HTR-8/SVneo (cell line): ENCODE measurements at places on chromosomes 4 and X.

- DNase-seq: no peak
Measured at GRCh38 chr4:74414149-74414809, 30.7 kb upstream of the AREG start.

DNA sequence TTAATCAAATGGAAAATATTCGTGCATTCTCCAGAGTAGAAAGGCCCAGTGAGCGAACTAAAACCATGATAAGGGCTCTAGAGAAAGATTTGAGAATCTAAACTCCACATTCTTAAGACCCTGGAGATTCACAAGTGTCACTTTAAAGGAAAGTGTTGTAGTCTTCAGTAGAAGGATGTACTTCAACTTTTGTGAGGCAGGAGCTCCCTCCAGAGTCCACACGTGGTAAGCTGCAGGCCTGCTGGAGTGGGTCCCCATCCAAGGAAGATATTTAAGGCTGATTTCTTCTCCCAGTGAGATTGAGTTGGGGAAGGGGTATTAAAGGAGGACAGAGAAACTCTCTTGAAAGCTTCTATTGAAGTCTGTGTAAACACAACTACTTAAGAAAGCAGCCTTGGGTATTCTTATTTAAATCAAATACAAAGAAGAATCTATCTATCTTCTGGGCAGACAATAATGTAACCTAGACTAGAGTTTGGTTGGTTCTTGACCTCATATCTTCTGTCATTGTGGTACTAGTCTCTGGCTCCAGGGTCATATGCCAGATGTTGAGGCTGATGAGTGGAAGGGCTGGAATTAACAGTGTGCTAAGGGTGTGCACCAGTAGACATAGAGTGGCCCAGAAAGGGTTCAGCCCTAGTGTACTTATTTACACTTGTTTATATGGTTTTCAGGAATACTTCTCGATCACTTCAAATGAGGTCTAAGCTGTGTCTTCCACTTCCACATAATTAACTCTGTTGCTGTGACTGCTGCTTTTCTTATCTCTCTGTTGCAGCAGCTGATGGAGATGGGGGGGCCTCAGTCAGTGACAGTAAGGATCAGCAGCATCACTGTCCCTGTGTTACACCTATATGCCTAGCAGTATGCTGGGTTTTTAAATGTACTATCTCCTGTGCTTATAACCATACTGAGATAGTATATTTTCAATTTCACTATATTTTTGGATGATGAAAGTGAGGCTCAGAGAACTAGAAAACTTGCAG lies 76.1 kb downstream of the HMGB2 start:
- DNase-seq: peak; percentile 48

- no peak for DNase-seq
Measured at GRCh38 chr4:134702374-134702773, 500.8 kb upstream of the PABPC4L start.

- DNase-seq: no peak
Measured at GRCh38 chr4:7365462-7366179, 69.1 kb downstream of the PSAPL1 start.

DNA sequence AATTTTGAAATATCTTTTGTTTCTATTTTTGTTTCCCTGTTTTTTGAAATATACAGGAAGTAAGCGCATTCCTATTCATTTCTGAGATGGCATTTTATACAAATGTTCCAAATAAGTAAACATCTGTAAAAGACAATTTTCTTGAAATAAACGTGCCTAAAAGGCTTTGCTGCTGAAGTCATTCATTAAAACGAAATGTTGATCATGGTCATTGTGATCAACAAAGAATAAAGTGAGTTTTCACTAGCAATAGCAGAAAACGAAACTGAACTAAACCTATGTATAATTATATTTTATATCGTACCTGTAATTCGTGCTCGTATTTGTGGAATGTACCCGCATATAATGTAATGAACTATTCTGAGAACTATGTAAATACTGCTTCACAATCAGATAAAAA lies 221.2 kb downstream of the MGST2 start:
- no peak for DNase-seq

GRCh38 chr4:2273657-2274319 lies 11.9 kb upstream of the MXD4 start:
- DNase-seq: no peak

DNA sequence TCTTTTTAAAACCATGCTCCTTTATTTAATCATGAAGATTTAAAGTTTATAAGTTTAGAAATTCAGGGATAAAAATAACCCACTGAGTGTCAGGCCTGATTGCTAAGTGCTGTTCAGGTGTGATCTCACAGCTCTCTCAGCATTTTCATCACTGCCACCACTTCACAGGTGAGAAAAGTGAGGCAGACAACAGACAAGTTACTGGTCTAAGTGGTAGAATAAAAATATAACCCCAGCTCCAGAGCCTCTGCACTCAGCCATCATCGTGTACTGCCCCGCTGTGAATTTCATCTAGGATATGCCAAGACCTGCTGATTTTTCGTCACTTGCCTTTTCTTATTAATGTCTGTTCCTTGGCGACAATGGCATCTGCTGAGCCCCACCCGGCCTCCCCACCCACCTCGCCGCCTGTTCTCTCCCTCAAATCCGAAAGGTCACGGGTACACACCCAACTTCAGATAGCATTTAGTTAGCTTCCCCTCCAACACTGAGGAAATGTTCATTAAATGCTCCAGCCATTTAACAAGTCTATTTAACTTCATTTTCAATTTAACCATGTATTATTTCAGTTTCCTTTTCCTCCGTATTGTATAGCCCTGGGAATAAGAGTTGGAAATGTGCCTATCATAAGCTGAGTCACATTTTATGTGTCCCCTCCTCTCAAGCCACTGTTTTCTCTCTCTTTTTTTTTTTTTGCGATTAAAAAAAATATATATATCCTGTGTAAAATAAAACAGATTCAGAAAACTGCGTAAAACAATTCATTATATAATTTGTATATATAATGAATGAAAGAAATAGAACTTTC lies 236.5 kb downstream of the CBR4 start:
- no peak for DNase-seq
